ENCODE measurements at places on chromosomes 1 and 21.

DNA sequence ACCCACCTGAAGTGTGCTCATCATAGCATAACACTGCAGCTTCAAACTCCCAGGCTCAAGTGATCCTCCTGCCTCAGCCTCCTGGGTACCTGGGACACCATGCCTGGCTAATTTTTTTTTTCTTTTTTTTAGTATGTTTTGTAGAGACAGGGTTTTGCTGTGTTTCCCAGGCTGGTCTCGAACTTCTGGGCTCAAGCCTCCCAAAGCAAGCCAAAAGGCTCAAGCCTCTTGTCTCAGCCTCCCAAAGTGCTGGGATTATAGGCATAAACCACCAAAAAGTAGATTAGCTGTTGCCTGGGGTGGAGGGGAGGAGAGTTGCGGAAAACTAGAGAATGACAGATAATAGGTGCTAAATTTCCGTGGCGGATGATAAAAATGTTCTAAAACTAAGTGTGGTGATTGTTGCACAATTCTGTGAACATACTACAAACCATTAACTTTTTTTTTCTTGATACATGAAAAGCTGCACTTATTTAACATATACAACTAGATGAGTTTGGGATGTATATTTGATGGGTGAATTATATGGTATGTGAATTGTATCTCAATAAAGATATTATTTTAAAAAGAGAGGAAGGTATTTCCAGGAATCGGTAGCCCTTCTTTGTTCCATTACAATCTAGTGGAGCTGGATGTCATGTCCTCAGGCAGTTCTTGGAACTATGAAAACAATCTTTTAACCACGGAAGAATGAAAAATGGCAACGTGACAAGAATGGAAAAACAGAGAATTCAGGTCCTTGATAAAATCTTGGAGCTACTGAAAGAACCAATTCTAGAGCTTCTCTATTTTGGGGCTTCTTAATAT lies 27.3 kb upstream of the MED18 start:
- no peak for DNase-seq

DNA sequence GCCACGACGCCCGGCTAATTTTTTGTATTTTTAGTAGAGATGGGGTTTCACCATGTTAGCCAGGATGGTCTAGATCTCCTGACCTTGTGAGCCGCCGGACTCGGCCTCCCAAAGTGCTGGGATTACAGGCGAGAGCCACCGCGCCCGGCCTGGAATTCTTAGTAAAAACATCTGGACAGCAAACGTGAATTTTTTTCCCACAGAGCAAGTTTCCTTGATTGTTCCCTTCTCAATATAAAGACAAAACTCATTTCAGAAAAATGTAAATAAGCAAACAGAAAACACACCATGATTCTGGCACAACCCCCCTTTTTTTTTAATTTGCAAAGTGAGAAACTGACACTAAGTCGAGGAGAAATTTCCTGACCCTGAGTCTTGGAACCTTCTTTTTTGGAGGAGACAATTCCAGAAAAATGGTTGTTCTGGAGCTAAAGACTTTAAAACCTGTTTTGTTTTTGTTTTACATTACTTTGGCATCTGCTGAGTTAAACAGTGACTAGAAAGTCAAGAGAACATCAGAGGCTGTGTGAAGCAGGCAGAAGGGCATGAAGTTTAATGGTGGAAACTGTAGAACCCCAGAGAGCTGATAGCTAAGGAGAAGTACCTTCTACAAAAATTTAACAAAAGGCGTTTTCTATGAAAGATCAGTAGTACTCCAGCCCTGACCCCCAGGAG lies 10.3 kb upstream of the HMGCS2 start:
- DNase-seq, result no peak

GRCh38 chr21:45073301-45074047 lies 906 bp upstream of the ADARB1 start:
- DNase-seq, result no peak

GRCh38 chr1:228867951-228868730 lies 132.9 kb downstream of the RHOU start:
- no peak for DNase-seq

- no peak for DNase-seq
Observed at GRCh38 chr1:26020330-26020768, 1.2 kb upstream of the EXTL1 start.
